ENCODE measurements at places on chromosomes 3 and 15.

GRCh38 chr15:43792761-43793476, 799 bp downstream of the SERF2 start:
- peak; percentile 12 for DNase-seq

DNA sequence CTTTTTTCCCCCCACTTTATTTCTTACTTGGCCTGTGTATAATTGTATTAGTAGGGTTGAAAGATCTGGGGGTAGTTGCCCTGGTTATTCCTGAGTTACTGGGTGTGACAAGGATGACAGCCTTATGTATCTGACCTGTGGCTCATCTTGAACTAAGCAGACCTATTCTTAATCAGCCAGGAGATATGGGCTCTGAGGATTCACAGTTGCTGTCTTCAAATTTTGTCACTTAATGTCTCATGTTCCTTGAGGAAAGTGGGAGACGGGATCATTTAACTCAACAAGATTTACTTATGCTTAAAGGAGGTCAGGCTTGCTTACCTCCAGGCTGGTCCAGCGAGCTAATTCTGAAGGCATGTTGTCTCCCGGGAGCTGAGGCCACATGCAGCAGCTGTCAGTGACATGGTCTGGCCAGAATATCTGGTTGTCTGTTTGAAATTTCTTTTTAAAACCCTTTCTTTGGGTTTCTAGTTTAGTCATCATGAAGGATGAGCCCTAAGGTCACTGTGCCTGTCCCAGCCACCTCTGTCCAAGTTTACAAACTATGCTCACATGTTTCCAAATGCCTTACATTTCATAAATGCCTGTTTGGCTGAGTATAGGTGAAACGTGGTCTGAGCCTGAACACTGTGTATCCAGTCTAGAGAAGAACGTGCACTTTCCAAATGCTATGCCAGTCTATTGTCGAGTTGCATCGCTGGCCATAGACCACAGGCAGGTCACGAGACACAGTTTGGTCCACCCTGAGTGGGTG, 26.8 kb downstream of the LRTM1 start:
- no peak for DNase-seq

DNA sequence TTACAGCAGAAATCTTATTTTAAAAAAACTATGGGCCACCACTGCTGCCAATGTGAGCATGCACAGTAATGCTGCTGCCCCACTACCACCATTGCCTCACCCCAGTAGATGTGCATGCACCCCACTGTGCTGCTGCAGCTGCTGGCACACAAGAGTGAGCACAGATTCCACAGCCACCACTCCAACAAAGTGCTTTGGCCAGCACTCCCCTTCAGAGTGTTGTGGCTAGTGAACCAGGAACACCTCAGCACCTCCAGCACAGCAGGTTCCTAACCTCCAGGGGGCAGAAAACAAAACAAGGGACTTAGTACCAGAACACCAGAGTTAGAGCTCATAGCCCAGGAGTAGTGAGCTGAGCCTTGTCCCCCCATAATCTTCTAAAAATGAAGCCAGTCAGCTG, 629.6 kb downstream of the PYDC2 start:
- no peak for DNase-seq

GRCh38 chr3:97306226-97306625, 458.3 kb upstream of the ARL6 start:
- DNase-seq: no peak

DNA sequence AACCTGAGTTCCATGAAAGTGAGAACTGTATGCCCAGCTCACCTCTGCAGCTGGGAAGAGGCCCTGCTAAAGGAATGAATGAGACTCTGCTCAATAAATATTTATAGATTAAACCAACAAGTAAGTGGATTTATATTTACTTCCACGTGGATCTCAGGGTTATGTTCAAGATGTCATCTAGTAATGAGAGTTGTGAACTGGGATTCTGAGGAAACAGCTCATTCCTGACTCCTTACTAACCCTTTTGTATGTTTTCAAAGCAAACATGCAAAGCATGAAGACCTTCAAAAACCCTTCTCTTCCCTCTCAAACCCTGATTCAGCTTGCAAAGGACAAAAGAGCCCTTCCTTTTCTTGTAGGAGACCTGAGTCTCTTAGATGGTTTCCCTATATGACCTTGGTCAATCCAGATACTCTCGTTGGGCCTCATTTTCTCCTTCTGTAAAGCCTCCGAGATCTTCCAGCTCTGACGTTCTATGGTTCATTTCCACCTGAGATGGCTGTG, 53.4 kb downstream of the LSM3 start:
- DNase-seq: no peak

- DNase-seq: no peak
These were observed 84.1 kb downstream of the AGBL1 start for GRCh38 chr15:86163816-86164215.

DNA sequence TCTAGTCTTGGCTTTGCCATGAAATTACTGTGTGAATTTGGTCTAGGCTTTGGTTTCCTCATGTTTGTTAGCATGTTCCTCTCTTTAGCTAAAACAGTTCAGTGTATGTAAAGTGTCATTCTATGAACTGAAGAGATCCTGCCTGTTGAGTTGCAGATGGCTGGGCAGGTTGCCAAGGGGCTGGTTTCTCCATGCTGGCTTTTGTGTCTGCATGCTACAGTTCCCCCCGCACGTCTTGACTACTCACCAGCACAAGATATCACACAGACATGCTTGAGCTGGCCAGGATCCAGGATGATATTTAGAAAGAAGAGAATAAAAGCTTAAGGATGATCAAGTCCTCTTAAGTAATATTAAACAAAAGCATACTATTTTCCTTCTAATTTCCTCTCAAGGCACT, 90.2 kb downstream of the CERS3 start:
- DNase-seq: no peak

DNA sequence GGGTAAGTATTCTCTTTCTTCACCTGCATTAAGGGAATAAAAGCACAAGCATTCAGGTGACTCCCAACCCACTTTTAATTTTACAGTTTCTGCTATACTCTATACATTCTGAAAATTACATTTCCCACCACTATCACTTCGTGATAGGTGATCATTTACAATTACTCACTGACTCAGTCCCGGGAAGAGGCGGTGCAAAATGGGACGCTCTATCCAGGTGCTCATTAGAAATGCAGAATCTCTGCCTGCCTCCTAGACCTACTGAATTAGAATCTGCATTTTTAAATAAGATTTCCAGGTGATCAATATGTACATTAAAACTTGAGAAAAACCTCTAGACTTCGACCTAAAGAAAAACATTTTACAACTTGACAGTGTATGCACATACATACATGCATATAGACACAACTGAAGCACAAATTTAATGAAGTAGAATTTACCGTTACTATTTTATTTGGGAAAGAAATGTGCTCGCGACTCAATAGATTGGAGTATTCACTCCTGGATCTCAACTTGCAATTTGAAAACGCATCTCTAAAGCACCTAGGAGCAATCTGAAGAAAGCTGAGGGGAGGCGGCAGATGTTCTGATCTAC, 598 bp upstream of the TGFBR2 start:
- no peak for DNase-seq

- no peak for DNase-seq
These were observed 201.6 kb upstream of the RGMA start for GRCh38 chr15:93290618-93290946.

GRCh38 chr3:152175528-152175889, 93.2 kb upstream of the MBNL1 start:
- no peak for DNase-seq

GRCh38 chr3:43198791-43199644, 87.3 kb upstream of the SNRK start:
- no peak for DNase-seq

GRCh38 chr3:40461161-40461560, 4.0 kb downstream of the RPL14 start:
- DNase-seq: no peak
